Hematopoietic multipotent progenitor cell treated with erythropoietin and hydrocortisone succinate and interleukin-3 and kit ligand, for 8 days (in vitro differentiated cells): ENCODE measurements at places on chromosomes 11 and 22.
A peak's percentile ranks its signal among the peaks of the same experiment; 100 is the strongest.

DNA sequence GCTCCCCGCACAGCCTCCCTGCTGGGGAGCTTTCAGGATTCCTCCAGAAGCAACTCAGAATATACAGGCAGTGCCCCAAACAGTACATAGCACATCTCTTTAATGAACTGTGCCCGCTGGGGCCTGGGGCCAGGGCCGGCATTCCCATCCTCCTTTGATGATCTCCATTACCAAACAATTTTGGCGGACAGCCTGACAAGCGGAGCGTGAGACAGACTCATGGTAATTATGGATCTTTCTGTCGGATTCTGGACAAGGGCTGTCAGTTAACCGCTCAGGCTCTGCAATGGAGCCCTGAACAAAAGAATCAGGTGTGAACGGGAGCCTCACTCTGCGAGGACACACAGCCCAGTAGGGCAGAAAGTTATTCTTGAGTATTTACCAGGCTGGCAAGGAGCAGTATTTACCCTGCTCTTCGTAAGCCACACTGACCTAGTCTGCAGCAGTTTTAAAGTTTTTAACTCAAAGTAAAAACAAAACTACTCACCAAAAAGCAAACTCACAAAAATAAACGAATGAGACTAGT is 174.0 kb downstream of the TBC1D22A start:
- DNase-seq, result no peak

DNA sequence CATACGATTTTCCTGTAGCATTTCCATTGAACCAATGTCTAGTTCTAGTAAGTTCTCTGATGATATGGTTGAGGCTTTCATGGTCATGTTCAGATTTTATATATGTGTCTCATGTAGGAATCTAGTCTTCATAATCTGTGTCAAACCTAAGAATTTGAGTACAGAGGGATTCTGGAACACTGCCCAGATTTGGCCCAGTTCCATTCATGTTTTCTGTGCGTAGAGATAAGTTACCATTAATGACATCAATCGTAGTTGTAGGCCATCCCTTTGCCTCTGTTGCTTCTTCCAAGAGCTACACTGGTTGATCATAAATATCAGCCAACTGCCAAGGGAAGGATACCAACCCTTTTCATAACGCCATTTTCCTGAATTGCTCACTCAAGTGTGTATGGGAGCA is 23.3 kb downstream of the ST3GAL4 start:
- DNase-seq, result peak; percentile 70

DNA sequence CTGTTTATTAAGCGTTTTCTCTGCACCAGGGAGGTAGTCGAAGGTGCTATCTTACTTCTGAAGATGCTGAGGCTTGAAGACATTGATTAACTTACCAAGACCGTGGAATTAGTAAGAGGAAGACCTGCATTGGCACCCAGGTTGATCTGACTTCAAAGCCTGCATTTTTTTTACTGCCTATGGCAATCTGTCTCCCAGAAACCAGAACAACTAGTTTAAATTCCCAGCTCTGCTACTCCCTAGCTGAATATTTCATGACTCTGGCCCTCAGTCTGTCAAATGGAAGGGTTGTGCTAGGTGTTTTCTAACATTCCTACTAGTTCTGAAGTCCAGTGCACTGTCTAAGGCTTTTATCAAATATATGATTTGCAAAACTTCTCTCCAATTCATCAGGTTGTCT is 52.0 kb upstream of the GRAMD1B start:
- DNase-seq, result no peak

DNA sequence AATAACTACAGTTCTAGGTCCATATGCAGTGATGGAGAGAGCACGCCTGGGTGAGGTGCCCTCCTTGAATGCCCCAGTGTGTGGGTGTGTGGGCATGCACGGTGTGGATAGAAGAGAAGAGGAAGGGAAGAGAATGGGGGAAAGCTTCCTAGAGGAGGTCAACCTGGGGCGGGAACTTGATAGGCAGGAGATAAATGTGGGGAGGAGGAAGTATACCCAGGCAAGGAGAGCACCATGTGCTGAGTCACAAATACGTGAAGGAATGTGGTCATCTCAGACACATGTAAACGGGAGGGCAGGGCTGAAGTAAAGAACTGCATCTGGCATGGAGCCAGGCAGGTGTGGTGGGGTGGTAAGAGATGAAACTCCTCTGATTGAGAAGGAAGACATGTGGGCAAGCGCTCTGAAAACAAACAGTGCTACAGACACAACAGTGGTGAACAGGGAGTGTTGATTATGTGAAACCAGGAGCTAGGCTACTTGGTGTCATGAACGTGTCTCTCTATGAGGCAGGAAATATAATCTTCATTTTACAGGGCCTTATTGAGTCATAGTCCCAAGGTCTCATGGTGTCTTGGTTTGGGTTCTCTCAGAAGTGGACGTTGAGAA is 61.5 kb upstream of the EED start:
- DNase-seq, result peak; percentile 63

GRCh38 chr11:114163830-114164401 is 104.4 kb downstream of the ZBTB16 start:
- no peak for DNase-seq

GRCh38 chr11:75588051-75588481 is 26.0 kb downstream of the SERPINH1 start:
- DNase-seq, result no peak

DNA sequence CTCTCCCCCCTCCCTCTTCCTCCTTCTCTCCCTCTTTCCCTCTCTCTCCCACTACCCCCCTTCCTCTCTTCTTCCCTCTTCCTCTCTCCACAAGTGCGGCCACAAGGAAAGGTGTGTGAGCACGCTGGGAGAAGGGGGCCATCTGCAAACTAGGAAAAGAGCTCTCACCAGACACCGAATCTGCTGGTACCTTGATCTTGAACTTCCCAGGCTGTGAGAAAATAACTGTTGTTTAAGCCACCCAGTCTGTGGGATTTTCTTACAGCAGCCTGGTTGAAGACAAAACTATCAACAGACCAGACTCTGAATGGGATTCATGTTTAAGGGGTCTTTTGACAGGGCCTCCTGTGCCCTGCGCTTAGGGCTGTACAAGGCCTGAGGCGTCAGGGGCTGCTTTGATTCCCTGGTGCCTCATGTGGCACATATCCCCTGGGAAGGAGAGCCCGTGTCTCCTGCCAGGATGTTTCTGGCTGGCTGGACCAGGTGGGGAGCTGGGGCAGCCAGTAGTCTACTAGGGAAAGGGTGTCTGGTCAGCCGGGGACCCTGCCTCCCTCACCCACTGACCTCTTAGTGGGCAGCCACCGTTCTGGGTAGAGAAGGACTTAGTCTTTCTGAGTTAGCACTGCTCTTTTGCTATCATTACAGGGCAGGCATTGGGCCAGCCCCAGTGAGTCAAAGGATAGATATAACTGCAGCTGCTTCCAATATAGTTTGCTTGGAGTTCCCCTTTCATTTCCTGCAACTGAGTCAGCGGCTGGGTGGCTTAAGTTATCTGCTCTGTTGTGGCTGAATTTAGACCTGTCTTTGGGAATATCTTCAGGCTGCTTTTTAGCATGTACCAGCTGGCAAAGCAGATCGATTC is 6.2 kb downstream of the PANX1 start:
- peak; percentile 61 for DNase-seq

DNA sequence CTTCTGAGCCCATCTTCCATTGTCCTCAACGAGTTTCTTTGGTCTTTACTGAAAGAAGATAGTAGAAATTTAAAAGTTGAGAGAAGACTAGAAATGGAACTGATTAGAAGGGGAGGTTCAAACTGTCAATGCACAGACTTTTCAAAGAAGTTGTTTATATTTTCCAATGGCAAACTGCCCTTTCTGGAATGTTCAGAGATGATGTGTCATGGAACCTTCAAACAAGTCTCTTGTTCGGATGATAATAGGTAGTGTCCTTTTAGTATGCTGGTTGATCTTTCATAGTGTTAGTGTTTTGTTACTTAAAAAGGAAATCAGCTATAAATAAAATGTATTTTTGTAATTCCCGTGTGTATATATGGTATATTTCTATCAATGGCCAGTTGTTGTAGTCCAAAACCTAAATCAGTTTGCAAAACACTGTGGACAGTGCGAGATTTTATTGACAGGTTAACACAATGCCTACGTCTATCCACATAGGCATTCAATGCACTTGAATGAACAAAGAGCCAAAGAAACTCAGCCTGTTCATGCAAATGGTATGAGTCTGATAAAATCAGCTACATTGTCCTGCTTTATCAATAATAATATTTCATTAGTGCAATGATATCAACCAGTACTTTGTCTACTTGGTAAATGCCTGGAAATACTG is 30.9 kb downstream of the C11orf91 start:
- DNase-seq, result no peak

- DNase-seq, result no peak
Measured at GRCh38 chr22:19819911-19820879, 34.5 kb downstream of the GNB1L start.

GRCh38 chr11:66322732-66323427 is 6.0 kb upstream of the CD248 start:
- no peak for DNase-seq

- DNase-seq, result peak; percentile 91
Measured at GRCh38 chr22:38135133-38135706, 24.7 kb upstream of the BAIAP2L2 start.

GRCh38 chr11:3095712-3096361 is 38.6 kb upstream of the CARS1 start:
- no peak for DNase-seq

DNA sequence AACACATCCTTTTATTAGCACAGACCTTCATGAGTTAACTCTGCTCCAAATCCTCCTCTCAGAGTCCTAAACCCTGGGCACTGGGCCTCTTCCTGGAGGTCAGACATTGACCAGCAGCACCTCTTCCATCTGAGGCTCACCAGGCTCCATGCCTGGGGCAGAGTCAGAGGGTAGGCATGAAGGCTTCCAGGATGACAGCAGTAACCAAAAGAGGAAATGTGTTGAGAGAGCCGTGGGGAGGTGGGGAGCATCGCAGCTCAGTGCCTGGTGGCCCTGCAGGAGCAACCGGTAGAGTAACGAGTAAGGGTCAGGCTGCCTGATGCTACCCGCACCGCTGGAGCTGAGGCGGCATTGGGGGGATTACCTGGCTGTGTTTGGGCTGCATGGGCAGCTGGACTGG is 9.4 kb upstream of the NAV2 start:
- DNase-seq, result no peak

- peak; percentile 24 for DNase-seq
Measured at GRCh38 chr22:46763051-46763705, 728 bp downstream of the TBC1D22A start.

DNA sequence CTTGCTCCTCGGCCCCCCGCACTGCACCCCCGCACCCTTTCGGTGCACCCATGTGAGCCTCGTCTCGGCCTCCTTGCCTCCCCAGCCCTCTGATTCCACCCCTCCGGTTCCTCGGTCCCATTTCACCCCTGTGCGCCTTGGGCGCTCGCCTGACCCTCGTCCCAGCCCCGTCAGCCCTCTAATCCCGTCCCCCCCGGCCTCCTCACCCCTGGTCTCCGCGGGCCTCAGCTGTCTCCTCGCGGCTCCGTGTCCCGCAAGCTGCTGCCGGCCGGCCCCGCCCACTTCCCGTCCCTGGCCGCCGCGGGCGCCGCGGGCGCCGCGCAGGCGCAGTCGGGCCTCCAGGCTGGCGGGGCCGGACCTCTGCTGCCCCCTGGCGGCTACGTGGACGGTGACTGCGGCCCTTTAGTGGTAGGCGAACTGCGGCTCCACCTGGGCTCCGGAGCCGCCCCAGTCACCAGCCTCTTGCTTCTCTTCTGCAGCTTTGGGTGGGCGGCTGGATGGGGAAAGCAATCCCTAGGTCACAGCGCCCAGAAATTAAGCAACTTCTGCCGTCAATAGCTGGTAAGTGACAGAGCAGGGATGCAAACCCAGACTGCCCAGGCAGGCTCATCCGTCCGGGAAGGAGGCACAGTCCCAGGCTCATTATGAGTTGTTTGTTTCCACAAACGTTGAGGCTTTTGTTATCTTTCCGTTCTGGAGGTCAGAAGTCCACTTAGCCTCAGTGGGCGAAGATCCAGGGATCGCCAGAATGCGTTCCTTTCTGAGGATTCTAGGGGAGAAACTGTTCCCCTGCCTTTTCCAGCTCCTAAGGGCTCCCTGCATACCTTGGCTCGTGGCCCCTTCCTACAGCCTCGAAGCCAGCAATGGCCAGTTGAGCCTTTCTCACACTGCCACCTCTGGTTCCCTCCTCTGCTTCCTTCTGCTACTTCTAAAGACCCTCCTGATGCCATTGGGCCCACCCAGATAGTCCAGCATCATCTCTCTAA is at the start of gene PPM1F:
TSS of gene PPM1F (minus strand) at position 263 of the 986 bp plus-strand sequence. CDS start 6,800 bp downstream, outside the sequence.
- peak; percentile 78 for DNase-seq

- no peak for DNase-seq
Measured at GRCh38 chr11:78323363-78323762, 94.3 kb downstream of the GAB2 start.

GRCh38 chr11:28836285-28837081 is 728.3 kb downstream of the METTL15 start:
- DNase-seq, result no peak

DNA sequence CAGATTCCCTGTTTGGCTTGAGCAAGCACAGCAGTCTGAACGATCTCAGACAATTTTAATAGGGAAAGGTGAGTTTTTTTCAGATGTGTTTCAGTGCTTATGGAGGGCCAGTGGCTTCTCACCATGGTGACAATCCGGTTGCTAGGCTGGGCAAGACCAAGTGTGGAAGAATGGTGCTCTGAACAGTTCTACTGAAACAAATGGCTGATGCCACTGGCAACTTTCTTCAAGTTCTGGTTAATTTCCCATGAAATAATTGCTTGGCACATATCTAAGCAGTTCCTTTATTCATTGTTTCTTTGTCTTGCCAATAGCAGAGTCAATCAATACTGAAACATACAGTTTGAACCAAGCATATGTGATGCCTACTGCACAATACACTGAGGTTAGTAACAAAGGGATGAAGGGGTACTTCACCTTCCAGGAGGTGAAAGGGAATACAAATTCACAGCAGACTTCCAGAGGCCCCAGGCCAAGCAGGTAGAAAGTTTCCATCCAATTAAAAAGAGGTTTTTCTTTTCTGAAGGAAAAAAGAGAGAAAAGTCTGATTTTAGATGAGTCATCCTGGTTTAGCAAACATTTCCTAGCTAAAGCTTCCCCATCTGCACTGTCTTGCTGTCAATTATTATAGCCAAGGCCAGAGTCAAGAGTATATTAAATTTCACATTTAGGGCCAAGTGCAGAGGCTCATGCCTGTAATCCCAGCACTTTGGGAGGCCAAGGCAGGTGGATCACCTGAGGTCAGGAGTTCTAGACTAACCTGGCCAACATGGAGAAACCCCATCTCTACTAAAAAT is 21.2 kb upstream of the NDUFC2 start:
- DNase-seq, result no peak

GRCh38 chr22:37634417-37634924 is 5.0 kb upstream of the SH3BP1 start:
- peak; percentile 49 for DNase-seq

DNA sequence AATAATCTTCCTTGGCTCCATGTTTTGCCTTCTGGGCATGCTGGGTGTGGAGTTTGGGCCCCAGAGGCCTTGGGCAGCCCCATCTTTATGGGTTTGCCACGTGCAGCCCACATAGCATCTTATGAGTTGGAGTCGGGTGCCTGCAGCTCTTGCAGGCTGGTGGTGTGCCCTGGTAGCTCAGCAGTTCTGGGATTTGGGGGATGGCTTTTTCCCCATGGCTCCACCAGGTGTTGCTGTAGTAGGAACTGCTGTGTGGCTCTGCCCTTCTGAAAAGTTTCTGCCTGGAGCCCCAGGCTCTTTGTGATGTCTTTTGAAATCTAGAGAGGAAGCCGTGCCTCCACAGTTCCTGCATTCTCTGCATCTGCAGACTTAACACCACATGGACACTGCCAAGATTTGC is 16.8 kb downstream of the EED start:
- no peak for DNase-seq
